ENCODE measurements at places on chromosomes 11 and 22. TPM values are rescaled to one million over a fixed set of nuclear protein-coding genes. Genes with fewer than 3 reads are reported as not detected.

GRCh38 chr11:67440229-67441097, 2.8 kb downstream of the CORO1B start:
- peak; percentile 17 for DNase-seq

OR8D4 gene
- total RNA-seq = not detected

GRCh38 chr11:115607621-115608221, 103.5 kb upstream of the CADM1 start:
- peak; percentile 42 for DNase-seq

DNA sequence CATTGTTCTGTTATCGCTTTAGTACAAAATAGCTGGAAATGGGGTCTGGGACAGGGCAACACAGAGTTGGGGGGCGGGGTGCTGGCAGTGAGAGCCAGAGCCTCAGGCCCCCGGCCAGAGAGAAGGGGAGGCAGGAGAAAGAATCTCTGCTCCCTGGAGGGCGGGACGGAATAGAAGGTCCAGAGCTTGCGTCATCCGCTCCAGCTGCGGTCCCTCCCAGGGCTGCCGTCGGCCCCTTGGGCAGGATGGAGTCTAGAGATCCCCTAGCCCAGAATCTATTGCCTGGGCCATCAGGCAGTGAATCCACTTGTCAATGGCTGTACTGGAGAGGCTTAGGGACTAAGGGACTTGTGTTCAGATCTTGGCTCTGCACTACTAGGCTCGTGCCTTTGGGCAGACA, 5.0 kb downstream of the TP53I11 start:
- DNase-seq = peak; percentile 77
